ENCODE measurements at places on chromosomes 1 and 21.

DNA sequence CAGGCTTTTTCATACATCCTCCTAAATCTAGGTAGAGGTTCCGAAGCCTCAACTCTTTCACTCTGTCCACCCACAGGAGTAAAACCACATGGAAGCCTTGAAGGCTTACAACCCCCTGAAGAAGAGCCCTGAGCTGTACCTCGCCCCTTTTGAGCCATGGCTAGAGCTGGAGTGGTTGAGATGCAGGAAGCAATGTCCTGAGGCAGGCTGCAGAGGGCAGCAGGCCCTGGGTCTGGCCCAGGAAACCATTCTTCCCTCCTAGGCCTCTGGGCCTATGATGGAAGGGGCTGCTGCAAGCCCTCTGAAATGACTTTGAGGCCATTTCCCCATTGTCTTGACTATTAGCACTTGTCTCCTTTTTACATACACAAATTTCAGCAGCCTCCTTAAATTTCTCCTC, 1503.0 kb downstream of the KCNT2 start:
- DNase-seq = no peak

DNA sequence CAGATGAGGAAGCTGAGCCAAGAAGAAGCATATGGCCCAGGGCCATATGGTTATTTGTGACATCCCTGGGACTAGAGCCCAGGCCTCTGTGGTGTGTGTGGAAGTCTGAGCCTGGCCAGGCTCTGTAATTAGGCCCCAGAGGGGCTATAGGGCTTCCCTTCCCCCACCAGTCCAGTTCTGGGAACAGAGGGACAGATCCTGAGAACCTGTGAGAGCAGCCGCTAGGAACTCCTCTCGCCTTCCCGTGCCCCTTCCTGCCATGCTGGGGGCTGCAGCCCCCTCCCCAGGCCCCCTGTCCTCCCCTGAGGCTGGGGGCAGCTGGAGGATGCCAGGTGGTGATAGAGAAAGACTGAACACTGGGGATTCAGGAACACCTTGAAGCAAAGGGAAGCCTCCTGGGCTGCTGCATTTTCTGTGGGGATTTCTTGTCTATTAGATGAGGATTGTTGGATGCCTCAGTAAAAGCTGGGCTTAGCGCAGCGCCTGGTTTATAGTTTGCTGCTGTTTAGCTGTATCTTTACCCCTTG, 33.3 kb downstream of the COQ8A start:
- DNase-seq = no peak

DNA sequence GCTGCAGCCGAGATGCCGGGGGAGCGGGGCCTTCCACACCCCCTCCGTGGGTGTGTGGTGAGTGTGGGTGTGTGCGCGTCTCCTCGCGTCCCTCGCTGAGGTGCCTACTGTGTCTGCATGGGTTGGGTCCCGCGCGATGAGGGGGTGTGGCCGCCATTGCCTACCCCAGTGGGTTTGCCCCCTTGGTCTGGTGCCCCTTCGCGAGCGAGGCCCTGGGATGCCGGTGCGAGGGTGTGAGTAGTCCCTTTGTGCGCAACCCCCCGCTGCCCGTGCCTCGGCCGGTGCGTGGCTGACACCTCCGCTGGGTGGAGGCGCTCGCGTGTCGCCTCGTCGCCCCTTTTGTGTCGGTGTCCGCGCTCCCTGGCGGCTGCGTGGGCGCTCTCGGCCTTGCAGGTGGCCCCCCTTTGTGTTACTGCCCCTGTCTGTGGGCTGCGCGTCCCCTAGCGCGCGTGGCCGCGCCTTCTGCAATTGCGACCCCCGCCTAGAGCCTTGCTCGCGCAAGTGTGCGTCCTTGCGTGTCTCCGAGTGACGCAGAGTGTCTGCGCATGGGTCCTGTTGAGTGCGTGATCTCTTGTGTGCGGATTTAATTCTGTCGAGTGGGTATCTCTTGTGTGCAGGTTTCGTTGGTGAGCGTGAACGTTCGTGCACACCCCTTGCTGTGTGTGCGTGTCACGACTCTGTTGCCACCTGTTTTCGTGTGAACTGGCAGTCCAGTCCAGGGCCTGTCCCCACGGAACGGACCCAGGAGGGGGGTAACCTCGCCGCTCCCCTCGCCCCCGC, 553 bp downstream of the TTC3 start:
- peak; percentile 35 for DNase-seq

DNA sequence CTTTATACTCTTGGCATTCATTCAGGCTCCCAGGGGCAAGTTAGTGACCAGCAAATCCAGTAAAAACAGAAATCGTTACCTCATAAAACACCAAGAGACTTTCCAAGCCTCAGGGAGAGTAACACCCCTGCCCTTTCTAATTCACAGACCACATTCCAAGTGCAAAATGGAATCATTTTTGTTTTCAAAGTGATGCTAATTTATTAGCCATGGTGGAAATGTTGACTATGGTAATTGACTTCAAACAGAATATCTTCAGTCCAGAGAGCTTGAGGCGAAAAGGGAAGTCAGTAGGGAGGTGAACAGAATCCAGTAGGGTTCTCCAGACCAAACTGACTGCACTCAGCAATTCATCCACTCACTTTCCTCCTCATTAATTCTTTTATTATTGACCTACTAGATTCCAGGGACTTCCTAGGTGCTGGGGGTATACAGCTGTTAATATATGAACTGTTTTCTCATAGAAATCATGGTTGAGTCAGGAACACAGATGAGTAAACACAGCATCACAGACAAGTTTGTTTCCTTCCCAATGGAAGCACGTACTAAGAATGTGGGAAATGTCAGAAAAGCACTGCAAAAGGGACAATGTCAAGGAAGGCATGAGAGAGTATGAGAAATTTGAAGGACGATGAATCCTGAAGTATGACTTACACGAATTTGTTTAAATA, 388.5 kb upstream of the C1orf87 start:
- DNase-seq = no peak

DNA sequence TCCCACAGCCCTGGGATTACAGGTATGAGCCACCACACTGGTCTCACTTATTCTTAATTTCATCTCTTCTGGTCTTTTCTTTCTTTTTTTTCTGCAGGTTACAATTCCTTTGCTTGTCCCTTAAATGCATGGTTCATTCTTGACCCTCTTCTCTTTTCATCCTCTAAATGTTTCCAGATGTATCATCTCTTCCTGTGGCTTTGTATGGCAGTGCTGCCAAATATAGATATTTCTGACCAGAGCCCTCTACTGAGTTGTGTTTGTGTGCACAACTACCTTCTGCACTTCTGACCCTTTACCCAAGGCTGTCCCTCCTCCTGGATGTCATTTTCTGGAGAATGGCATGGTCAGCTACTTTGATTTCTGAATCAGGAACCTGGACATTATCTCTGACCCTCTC, 32.5 kb downstream of the OLFML3 start:
- DNase-seq = no peak

- no peak for DNase-seq
Observed at GRCh38 chr1:170176772-170177171, 31.0 kb downstream of the NTMT2 start.

GRCh38 chr1:25456502-25456901, 25.8 kb downstream of the MACO1 start:
- DNase-seq = no peak

DNA sequence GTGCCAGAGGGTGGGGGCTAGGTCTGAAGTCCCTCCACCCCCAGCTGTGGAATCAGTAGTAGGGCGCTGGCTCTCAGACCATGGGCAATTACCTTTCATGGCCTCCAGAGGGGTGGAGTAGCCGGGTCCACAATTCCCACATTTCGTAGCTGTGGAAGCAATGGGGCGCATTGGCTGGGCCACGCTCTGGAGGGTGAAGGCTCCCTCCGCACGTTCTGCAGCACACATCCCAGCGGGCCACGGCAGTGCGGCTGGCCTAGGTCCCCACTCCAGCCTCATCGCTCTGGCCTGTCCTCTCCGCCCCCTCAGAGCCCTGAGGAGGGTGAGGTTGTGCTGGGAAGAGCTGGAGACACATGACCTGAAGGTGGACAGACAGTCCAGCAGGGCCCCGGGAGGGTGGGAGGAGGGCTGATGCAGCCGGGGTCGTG, 2.9 kb downstream of the SELENBP1 start:
- peak; percentile 16 for DNase-seq

DNA sequence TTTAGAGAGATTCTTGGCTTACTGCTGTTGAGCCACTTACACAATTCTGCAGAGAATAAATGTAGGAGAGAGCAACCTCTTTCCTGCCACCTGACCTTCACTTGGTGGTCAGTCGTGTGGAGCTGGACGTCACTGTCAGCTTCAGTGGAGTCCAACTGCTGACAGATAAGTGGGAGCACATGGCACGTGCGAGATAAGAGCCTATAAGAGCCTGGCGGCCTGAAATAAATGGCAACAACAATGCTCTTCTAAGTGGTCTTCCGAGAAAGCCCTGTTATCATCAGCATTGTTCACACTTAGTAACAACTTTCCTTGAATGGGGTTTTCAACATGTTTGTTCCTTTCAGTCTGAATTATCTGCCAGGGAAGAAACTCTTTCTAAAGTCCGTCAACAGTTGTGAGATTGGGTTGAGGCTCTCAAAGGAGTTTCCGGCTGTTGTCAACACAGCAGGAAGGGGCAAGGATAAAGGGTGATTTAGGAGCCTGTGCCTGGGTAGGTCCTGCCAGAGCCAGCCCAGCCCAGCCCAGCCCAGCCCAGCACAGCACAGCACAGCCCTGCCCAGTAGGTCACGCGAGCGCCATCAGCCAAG, 57.2 kb upstream of the RUNX1 start:
- no peak for DNase-seq

DNA sequence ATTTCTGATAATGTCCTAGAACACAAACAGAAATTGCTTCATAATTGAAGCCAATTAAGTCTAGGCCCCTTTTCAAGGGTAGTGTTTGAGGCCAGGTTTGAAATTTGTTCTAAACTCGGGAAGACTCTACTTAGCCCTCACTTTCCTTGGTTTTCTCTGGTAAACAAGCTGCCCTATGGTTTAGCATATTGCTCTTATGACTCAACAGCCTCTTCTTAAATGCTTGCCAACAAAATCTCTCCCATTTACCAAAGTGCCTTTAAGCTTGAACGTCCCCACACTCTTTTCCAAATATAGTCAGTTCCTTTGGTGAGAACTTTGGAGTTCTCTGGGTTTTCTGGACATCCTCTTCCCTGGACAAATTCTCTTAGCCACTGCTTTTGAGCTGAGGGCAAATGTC, 5.8 kb upstream of the LCE6A start:
- no peak for DNase-seq

GRCh38 chr1:171814692-171815091, 26.6 kb upstream of the DNM3 start:
- no peak for DNase-seq

DNA sequence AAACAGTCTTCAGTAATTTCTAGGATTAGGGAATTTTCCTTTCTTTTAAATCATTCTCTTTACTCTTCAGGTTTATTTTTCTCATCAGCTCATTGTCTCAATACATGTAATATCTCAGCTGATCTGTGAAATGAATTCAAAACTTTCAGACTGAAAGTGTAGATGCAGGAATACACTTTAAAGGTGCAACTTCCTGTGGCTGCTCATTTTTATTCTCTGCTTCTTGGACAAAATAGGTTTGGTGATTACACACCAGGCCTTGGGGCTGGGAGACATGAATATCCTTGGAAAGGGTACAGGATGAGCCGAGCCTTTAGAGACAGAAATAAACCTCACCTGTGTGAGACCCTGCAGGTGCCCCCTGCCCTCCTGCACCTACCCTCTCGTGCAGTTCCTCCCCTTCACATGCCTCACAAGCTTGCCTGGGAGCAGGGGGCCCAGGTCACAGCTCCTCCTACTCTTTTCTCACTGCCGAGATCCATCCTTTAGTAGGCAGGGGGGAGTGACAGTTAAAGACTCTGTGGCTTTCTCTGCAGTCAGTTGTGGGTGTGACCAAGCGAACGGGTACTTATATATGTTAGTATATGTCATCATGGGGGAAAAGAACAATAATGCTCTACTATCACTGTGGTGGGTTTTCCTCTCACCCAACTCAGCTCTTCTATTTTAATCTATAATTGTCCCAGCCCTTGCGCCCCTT, 23.6 kb downstream of the XCL2 start:
- no peak for DNase-seq

DNA sequence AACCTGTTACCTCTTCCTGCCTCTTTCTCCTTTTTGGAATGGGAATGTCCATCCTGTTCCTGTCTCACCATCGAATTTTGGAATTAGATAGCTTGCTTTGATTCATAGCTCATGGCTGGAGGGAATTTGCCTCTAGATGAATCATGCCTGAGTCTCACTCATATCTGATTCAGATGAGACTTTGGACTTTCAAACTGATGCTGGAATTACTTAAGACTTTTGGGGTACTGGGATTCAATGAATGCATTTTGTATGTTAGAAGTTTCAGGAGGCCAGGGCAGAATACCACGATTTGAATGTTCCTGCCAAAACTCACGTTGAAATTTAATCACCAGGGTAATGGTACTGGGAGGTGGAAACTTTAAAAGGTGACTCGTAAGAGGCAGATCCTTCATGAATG, 132.4 kb downstream of the DSCAM start:
- DNase-seq = no peak

DNA sequence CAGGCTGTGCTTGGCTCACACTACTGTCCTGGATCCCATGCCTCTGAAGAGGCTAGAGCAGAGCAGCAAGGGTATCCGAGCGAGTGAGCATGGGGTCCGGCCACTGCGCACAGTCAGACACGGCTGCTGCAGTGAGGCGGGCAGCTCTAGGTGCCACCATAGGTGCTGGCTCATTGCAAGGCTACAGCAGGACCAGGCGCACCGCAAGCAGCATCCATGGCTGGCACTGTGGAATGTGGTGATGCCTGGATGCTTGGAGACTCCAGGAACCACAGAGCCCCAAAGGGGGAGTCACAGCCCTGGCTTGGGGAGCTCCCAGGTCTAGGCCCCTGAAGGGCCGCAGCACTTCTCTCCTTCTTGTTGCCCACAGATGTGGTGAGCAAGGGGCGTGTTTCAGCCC, 47.2 kb downstream of the ATP6V1G3 start:
- DNase-seq = no peak

DNA sequence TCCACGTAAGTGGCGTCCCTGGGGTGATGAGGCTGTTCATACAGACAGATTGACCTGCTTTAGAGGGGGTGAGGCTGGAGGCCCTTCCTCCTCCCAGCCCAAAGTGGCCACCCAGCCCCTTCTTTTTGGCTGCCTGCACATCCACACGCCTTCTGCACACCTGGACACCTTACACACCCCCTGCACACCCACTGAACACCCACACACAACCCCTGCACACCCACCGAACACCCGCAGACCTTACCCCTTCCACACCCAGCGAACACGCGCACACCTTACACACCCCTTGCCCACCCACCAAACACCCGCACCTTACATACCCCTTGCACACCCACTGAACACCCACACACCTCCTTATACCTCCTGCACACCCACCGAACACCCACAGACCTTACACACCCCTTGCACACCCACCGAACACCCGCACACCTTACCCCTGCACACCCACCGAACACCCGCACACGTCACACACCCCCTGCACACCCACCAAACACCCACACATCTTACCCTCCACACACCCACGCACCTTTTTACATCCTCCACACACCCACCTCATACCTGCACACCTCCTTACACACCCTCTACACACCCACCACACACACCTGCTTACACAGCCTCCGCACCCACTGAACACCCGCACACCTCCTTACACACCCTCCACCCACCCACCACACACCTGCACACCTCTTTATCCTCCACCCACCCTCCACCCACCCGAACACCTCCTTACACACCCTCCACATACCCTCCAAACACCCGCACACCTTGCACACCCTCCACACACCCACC, 37.7 kb downstream of the COQ8A start:
- no peak for DNase-seq

GRCh38 chr1:236201786-236202185, 59.4 kb downstream of the GPR137B start:
- DNase-seq = no peak

- DNase-seq = no peak
Observed at GRCh38 chr1:236895665-236896387, 100.7 kb downstream of the MTR start.

Data from HEK293T (cell line).